ENCODE measurements at places on chromosomes 3 and 15. TPM values are rescaled to one million over a fixed set of nuclear protein-coding genes. Genes with fewer than 3 reads are reported as not detected.

GRCh38 chr3:23114432-23114831, 88.7 kb upstream of the UBE2E2 start:
- no peak for ATAC-seq

Gene MYZAP
- total RNA-seq, result 19.8 TPM

Gene PLD1
- 74.3 TPM for total RNA-seq

DNA sequence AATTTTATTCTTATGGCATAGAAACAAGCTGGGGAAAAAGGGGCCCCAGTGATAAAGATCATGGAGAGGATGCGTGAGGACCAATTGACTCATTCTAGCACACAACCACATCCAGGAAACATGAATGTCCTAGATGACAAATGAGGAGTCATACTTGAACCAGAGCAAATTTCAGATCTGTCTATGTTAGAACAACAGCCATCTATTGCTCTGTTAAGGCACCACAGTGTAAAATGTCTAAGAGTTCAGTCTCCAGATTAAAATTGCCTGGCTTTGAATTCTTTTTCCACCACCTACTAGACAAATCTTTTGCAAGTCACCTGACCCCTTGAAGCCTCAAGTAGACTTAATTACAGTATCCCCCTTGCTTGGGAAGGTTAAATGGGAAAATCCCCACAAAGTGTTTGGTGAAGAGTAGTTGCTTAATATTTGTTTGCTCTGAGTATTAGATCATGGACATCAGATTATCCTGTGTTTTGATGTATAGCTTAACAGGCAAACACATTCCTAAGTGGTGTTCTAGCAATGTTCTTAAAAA, 258.7 kb upstream of the TGFBR2 start:
- peak; percentile 84 for ATAC-seq

DNA sequence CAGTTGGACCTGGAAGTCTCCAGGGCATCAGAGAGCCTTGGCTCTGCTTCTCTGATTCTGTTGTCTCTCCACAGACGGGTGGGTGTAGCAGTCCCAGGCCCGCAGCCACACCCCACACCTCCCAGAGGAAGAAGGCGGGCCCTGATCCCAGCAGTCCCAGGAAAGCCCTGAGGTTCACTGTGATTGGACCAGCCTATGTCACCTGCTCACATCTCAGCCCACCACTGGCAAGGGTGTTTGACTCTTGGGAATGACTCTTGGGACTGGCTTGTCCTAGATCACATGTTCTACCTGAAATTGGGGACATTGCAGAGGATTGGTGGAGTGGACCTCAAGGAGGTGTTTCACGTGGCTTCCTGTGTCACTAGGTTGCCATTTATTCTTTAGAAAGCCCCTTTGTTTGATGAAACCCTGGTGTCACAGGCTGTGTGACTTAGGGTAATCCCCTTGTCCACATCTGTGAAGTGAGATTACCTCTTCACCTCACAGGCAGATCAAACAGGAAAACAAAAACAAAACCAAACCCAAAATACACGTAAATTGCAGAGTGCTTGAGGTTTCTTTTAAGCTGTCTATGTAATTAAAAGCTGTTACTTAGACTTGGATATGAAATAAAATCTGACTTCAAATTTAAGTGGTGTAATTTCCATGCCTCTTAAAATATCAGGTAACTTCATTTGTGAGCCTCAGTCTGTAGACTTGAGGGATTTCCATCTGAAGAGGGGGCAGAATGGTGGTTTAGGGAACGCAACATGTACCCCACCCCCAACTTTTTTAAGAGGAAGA, 26.7 kb downstream of the FLNB start:
- peak; percentile 32 for ATAC-seq

GRCh38 chr3:182906036-182906435, 74.3 kb downstream of the DCUN1D1 start:
- no peak for ATAC-seq

Measured in esophagus mucosa (tissue), 1 donor.